ENCODE measurements at places on chromosomes 5 and 9.

- DNase-seq, result no peak
Observed at GRCh38 chr9:105131981-105132380, 112.5 kb upstream of the SLC44A1 start.

DNA sequence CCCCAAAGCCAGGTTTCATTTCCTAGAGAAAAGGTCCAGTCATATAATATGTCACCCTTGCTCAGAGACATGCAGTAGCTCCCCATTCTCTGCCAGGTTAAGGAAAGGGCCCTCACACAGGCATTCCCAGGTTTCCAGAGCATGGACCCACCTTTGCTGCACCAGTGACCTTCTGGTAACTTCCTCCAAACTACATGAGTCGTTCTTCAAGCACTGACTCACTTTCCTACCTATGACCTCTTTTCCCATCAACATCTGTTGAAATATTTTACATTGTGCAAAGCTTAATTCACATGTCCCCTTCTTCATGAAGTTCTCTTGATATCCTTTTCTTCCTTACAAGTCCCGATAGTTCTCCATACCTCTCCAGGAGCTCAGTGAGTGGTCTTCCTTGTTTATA lies 25.9 kb downstream of the SH3TC2 start:
- DNase-seq, result no peak

DNA sequence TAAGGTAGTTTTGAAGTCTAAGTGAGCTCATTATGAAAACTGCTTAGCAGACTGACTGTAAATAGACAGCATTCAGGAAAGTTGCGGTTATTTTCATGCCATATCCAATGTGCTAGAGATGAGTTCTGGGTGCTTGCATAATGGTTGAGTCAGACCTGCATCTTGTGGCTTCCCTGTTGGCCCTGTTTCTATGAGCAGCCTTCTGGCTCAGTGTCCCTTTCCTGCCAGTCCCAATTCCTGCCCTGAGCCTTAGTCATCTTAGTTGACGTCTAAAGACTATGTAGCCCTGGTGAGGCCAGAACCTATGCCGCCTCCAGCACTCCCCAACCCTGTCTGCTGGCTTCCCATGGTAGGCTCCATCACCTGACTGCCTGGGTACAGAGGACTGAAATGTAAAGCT lies 76.3 kb upstream of the TNFSF8 start:
- DNase-seq, result no peak

DNA sequence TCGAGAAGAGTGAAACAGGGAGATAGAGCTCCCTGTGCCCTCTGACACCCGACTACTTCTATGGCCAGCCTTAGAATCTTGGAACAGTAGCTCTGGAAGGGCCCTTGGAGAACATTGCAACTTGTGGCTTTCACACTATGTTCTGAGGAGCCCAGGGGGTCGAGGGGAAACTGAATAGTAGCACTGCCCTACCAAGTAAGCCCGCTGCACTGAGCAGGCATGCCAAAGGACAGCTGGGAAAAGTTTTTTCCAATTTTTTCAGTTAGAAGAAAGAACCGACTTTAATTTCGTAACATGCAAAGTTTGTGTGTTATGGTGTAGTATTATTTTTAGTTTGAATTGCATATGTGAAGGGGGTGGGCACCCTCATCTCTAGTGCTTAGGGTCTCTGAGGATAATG lies 10.9 kb downstream of the SMIM3 start:
- no peak for DNase-seq

GRCh38 chr5:147063943-147064342 lies 170.9 kb upstream of the STK32A start:
- DNase-seq, result no peak

GRCh38 chr5:33824516-33825195 lies 67.1 kb downstream of the ADAMTS12 start:
- peak; percentile 1 for DNase-seq

DNA sequence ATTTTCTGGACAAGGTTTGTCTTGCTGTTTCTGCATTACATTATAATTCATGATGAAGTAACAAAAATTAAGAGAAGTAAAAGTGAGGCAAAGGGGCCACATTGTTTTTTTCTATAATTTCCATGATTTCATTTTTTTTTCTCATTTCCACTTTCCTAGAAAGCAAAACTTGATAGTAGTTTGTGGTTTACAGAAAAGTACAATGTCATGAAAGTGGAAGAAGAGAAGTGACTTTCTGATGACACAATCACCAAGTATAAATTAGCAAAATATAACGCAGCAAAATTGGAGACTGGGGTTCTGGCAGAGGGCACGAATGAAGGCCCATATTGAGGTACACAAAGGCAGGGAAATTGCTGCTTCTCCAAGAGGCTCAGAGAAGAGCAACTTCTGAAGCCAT lies 5.0 kb upstream of the IFNA14 start:
- DNase-seq, result no peak

- no peak for DNase-seq
Observed at GRCh38 chr9:134736791-134737497, 95.3 kb downstream of the COL5A1 start.

DNA sequence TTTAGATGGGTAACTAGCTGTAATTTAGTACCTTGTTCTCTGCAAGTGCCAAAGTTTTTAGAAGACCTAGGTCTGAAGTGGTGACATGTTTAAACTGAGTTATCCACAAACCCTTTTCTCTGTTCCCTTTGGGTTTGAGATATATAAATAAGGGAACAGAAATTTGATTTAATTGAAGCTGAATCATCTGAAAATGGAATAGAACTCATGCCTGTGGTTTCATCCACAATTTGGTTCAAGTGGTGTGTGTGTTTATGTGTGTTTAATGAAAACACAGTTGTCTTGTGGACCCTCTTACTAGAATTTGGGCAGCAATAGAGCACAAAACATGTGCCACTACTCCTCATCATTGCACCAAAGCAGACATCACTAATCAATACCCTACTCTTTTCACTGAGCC lies 216.9 kb downstream of the GLIS3 start:
- DNase-seq, result no peak

- no peak for DNase-seq
Observed at GRCh38 chr5:98993512-98993911, 64.7 kb upstream of the CHD1 start.

DNA sequence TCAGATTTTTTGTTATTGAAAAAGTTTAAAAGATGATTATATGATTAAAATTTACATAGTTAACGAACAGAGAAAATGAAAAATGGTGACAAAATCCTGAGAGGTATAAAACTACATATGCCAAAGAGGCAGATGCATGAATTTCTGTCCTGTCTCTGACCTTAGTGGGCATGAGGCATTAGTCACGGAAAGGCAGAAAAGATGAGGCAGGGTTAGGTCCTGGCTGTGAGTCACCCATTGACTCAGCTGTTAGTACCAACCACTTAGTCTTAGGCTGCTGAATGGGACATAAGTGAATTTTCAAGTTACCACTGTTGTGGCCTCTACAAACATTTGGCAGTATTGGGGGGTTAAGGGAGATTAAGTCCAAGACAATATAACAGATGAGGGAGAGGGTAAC lies 33.1 kb downstream of the RASA1 start:
- DNase-seq, result no peak

DNA sequence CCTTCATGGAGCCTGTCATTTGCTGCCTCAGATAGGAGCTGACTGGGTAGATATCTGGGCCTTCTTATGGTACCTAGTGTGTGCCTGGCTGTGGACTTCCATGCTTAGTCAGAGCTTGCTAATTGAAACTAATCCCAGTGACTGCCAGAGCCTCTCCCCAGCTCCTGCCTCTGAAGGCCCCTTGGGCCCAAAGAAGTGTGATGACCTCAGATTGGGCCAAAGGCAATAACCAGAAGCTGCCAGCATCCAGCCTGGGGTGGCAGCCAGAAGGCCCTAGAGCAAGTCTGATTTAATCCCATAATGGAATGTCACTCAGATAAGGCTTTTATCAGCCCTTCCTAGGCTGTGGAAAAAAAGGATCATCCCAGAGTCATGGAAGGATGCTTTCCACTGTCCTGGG lies 17.1 kb upstream of the CDC23 start:
- DNase-seq, result no peak

- peak; percentile 15 for DNase-seq
Observed at GRCh38 chr9:108272349-108272899, 583.4 kb downstream of the ACTL7B start.

DNA sequence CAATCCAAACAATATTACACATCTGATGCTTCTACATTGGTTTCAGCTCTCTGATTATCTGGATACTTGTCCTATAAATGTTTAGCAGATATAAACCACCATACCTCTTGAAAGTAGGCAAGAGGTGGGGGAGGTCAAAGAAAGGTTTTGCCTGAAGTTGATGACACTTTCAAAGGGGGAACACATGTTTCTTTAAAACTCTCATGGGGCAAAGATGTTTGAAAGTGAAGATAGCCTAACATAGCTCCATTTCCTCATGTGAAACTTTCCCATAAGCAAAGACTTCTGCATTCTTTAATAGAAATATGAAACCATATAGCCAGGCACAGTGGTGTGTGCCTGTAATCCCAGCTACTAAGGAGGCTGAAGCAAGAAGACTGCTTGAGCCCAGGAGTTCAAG lies 62.1 kb downstream of the CETN3 start:
- no peak for DNase-seq

DNA sequence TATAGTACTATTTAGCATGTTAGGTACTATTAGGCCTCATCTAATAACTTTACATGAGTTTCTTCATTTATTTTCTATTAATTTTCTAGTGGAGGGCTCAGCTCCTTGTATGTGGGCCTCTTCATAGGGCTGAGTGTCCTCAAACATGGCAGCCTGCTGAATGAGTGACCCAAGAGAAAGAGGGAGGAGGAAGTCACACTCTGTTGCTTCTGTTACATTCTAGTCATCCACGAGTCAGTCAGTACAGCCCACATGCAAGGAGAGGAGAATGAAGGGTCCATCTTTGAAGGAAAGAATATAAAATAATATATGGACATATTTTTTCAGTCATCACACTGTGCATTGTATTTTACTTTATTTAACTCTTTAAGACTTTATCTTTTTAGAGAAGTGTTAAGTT lies 66.6 kb upstream of the NR3C1 start:
- DNase-seq, result no peak

- DNase-seq, result no peak
Observed at GRCh38 chr5:158569534-158569933, 530.2 kb downstream of the EBF1 start.

GRCh38 chr5:177328545-177329231 lies 17.0 kb upstream of the MXD3 start:
- DNase-seq, result no peak
